ENCODE measurements at places on chromosomes 1 and 21.

- no peak for DNase-seq
These were observed 175.4 kb downstream of the ZBTB18 start for GRCh38 chr1:244226435-244226834.

DNA sequence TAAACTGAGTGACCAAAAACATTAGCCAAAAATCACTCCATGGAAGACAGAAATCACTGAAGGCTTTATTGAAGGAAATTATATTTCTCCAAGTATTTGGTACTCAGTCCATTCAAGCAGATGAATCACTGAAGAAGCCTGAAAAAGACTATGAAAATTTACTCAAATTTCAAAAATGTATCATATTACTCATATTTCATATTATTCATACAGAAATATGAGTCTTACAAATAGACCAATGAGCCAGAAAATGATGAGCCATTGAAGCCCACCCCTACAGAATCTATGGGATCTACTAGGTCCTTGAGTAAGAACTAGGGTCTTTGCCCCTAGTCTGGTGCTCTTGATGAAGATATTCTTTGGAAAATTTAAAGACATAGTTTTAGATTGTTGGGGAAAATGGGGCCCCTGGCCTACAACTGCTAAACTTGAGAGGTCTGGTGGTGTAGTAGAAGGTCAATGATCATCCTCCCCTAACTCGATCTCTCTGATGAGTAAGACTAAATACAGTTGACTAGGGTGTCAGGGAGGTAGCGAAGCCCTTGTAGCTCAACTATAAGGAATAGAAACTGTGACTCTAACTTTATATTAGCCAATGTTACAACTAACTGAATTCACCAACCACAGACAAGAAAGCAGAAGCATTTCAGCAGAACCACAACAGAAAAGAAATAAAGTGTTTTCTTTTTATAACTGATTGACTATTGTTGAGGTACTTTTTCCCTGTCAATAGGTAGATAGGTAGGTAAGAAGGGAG is 81.0 kb downstream of the NOTCH2 start:
- no peak for DNase-seq

- no peak for DNase-seq
These were observed 76.5 kb upstream of the USH2A start for GRCh38 chr1:216499581-216500272.

DNA sequence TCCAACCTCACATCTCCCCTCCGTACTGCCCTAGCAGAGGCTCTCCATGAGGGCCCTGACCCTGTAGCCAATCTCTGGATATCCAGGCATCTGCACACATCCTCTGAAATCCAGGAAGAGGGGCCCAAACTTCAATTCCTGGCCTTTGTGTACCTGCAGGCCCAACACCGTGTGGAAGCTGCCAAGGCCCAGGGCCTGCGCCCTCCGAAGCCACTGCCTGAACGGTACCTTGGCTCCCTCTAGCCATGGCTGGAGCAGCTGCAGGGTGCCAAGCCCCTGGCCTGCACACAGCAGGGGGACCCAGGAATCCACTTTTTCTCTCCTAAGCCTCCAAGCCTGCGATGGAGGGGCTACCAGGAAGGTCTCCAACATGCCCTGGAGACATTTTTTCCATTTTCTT is 84.2 kb downstream of the PTGER3 start:
- no peak for DNase-seq

DNA sequence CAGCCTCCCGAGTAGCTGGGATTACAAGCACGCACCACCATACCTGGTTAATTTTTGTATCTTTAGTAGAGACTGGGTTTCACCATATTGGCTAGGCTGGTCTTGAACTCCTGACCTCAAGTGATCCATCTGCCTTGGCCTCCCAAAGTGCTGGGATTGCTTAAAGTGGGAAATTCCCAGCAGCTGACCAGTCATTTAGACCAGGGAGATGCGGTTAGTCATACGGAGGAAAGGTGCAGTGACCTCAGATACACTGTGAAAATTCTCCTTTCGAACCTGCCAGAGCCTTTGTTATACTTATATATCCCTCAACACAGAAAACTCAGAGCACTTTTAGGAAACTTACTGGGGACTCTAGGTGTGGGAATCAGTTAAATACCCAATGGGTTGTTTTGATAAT is 39.6 kb downstream of the MAP10 start:
- no peak for DNase-seq

DNA sequence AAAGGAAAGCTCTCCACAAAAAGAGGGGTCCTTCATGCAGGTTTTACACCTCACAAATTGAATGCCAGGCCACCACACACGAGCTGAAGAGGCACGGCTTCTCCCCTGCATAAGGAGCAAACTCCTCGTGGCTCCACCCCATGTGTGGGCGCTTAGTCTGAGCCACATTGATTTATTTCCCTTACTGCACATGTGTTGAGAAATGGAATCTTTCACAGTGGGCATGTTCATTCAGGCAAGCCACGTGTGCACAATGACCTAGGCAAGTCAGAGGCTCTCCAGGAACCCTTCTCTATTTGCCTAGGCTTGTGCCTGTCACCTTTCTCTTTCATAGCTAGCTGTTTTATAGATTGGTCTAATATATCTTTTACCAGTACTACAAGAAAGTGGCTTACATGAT is 120.5 kb downstream of the LTN1 start:
- DNase-seq: no peak

DNA sequence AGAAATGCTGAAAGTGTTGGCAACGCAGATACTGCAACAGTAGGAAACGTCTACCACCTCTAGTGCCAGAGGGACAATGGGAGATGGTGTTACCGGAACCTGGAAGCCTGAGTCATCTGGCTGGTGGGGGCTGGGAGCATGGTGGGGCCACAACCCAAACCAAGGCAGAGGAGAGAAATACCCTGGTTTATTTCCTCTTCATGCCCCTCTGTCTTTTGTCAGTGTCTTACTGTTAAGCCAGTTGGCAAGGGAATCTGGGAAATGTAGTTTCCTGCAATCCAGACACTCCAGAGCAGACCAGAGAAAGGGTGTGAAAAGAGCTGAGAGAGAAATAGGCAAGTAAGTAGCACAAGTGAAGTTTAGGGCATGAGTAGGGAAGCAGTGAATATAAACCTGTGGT is 14.8 kb downstream of the DNTTIP2 start:
- no peak for DNase-seq

- DNase-seq: no peak
These were observed 720.2 kb downstream of the PTPRU start for GRCh38 chr1:29956349-29957030.

DNA sequence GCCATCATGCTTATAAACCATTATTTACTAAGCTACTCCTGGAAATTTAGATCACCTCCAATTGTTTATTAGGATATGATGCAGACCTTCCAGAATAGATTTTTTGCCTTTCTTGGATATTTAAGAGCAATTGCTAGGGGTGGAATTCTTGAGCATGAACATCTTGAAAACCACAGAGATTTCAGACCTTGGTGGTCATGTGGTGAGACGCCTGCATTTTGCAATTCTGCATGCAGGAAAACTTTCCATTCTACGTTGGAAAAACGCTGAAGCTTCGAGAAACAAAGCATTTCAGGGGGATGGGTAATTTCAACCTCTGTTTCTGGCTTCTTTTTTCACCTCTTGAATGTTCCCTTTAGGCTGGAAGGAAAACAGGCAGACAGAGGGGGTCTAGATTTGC is 596.3 kb downstream of the KIF26B start:
- no peak for DNase-seq

- DNase-seq: no peak
These were observed 12.3 kb downstream of the RNU1-2 start for GRCh38 chr1:16907870-16908758.

DNA sequence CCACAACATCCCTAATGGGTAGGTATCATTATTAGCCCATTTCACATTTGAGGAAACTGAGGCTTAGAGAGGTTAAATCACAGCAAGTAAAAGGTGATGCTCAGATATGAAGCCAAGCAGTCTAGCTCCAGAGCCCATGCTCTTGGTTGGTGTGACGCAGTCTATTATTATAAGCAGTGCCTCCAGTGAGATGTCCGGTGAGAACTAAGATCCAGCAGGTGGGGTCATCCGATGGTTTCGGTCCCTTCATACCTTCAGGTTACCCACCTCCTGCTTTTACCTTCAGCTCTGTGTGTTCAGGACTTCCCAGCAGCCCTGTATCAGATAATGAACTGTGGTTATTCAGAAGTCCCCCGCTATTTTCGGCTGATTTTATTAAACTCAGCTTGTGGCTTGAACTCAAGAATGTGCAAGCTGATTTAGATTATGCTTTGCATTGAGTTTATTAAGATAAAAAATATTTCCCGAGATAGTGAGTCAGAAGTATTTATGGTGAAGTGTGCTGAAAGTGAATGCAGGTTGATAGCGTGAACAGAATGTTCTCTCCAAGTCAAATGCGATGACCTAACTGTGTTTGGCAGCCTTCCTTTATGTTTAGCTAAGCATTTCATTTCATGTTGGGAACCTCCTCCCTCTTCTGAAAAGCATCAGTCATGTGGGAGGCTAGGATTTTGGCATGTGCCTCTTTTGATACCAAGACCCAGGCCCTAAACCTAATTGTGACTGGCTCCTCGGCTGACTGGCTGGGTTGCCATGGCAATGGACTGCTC is 160.9 kb upstream of the UBE2U start:
- DNase-seq: no peak

GRCh38 chr1:92708368-92708950 is 76.4 kb downstream of the EVI5 start:
- DNase-seq: no peak

DNA sequence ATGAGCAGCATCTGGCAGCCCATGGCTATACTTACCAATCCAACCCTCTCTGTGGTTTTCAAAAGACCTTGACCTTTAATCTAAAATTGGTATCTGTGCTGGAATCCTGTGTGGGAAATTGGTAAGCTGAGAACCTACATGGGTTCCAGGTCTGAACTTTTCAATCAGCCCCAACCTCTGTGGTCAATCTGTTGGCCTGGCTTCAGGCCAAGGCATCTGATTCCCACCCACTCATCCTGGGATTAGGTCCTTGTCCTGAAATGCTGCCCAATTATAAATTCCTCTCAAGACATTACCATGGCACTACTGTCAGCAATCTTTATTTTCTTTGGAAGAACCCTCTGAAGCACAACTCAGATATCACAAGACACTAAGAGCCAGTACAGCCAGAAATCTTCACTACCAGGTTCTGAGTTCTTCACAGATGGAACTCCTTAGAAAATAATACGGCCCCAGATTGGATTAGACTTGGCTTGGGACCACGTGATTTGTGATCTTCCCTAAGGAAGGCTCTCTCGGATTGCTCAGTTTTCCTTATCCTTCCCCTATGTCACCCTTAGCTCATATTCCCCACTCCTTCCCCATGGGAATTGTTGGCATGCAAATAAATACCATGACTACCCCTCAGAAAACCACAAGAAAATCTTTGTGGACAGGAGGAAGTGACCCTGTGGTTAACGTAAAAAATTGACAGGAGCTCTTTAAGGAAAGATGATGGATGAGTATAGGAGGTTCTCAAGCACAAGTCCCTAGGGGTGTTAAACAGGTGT is 207.9 kb upstream of the ST6GALNAC5 start:
- DNase-seq: no peak
